Esophagus squamous epithelium (tissue), 5 donors: ENCODE measurements at places on chromosomes 7 and 10.

GRCh38 chr7:133061357-133061756 lies 20.5 kb downstream of the CHCHD3 start:
- no peak for DNase-seq

DNA sequence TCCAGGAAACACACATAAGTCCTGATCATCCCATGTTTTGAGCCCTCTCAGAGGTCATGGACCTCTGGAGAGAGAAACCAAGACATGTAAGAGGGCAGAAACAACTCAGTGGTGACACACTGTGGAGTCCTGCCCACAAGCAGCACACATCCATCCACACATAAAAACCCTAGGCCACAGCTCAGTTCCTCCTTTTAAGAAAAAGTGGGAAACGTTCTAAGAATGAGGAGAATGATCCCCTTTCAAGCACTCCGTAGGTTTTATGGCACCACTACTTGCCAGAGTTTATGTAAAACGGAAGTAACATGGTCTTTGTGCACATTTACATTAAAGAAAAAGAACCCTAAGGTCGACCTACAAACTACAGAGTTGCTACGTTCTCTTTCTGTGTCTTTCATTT lies 19.9 kb downstream of the ATAD1 start:
- no peak for DNase-seq

DNA sequence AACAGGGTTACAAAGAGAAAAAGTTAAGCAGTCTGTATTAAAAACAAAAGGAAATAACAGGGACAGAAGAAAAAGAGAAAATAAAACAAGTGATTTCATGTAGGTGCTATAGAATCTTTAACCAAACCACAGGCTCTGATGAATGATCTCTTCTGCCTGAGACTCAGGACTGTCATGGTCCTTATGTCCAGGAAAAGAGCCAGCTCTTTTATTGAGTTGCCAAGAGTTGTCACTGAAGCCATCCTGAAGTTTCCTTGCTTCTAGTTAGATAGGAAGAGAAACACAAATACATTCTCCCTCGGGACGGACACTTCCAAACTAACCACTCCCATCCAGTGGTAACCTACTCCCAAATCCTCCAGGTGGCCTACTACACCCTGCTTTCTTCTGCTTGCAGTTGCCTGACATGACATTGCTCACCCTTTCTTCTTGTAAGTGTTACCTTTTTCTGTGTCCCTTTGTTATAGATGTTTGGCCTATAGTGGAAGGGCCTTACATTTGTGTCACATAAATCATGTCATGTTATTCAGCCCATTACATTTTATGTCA lies 346.7 kb downstream of the NRG3 start:
- DNase-seq: no peak

- no peak for DNase-seq
These were observed 12.4 kb downstream of the TMEM273 start for GRCh38 chr10:49175587-49176309.

DNA sequence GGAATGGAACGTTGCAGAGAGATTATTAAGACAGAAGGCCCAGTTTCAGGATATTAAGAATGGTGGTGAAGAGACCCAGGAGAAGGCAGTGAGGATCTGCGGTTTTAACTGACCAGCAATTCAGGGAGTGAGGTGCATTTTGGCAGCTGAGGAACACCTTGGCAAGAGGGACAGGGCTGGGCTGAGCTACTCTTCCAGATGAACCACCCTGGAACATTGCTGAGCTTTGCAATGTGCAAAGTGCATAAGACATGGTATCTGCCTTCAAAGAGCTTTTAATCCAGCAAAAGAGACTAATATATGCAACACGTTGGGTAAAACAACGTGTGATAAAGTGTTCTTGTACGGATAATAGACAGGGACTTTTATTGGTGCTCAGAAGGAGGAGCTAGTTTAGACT lies 181.0 kb upstream of the AGK start:
- DNase-seq: no peak

DNA sequence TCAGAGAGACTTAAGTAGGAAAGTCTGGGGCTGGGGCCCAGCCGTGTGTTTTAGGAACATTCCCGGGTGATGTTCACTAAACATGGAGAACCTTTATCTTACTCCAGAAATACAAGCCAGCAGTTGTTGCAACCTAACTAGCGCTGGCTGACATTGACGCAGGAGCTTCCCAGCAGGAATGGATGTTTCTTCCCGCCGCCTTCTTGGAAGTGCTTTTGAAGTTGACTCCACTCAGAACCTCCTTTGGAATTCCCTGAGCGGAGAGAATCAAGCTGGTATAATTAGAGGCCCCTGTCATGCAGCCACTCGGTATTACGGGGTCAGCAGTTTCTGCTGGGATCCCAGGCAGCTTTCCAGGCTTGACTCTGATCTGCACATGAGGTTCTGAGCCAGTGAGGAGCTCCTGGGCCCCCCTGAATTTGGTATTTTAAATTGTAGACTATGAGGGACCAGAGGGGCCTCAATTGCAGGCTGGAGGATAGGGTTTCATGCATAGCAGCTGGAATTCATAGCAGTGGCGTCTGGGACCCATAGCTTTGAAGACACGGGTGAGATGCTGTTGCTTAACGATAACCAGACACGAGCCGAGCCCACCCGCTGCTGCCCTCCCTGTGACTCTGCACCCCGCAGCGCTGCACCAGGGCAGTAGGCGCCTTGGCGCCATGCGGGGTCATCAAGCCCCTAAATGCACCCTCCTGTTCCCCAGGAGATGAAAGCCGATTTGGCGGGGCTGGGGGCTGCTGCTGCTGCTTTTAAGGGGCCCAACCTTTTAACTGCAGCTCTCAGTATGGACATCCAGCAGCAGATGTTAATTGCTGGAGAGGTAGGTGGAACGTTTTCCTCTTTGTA lies 61.8 kb downstream of the EEPD1 start:
- no peak for DNase-seq

GRCh38 chr7:87344446-87344845 lies 1.0 kb upstream of the CROT start:
- DNase-seq: no peak

GRCh38 chr10:22719406-22720042 lies 5.1 kb upstream of the PIP4K2A start:
- no peak for DNase-seq

DNA sequence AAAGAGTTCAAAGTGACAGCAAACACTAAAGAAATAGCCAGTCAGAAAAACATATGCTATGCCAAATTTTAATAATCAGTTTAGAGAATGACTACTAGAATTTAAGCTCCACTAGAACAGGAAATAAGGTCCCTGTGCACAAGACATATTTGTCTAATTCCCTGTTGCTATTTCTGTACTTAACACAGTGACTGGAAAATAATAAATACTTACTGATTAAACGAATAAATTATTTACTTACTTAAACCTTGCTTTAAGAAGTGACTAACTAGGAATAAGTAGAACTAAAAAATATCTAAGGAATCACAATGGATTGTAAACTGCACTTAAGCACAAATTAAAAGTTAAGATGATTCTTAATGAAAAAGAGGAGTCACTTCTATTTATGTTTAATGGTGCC lies 22.3 kb downstream of the NPS start:
- DNase-seq: no peak

DNA sequence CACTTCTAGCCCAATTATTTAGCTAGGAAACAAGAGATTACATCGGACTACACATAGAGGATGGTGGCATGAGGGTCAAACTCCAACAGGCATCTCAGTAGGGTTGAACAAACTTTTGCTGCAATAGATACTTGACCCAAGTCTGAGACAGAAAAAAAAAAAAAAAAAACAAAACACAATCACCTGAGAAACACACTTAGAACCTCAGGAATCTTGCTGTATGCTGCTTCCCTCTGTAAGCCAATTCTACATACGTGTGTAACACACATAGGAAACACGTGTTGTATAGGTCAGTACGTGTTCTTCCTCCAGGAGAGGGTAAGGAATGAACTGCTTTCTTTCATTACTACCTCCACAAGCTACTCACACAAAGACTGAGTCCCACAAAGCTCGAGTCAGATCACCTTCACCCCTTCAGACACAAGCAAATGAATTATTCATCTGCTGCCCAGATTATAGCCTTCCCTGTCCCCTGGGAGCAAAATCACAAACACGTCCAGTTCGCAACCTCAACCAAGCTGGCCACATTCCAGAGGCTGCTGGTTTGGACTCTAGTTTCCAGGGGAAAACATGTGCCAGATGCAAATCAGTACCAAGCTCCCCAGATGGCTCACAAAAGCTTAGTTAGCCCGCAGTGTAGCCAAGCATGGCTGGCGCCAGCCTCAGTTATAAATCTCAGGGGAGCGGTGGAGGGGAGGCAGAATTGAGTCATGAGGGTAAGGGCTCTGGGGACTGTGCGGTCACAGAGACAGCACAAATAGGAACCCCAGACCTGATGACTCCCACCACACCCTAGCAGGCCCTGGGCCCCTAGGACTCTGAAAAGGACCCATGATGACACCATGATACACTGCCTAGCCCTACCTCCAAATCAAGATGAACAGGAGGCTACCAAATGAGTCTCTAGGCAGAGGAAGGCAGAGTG lies 15.1 kb downstream of the PSAP start:
- DNase-seq: peak; percentile 32

DNA sequence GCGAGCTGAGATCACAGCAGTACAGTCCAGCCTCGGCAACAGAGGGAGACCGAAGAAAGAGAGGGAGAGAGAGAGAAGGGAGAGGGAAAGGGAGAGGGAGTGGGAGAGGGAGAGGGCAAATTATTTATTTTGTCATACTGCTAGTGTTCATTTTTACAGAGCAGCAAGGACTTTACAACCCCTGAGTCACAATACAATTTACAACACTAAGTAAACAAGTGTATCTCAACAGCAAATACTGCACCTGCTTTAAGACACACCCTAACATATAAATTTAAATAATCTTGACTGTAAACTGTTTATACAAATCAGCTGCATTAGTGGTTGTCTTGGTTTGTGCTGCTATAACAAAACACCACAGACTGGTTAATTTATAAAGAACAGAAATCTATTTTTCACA lies 27.2 kb downstream of the HTR5A start:
- DNase-seq: no peak

GRCh38 chr10:97300980-97301379 lies 8.5 kb upstream of the ARHGAP19 start:
- no peak for DNase-seq

GRCh38 chr10:110216942-110217661 lies 9.7 kb downstream of the MXI1 start:
- DNase-seq: no peak

- no peak for DNase-seq
These were observed 399.3 kb downstream of the PPP1R3A start for GRCh38 chr7:113519472-113519871.

DNA sequence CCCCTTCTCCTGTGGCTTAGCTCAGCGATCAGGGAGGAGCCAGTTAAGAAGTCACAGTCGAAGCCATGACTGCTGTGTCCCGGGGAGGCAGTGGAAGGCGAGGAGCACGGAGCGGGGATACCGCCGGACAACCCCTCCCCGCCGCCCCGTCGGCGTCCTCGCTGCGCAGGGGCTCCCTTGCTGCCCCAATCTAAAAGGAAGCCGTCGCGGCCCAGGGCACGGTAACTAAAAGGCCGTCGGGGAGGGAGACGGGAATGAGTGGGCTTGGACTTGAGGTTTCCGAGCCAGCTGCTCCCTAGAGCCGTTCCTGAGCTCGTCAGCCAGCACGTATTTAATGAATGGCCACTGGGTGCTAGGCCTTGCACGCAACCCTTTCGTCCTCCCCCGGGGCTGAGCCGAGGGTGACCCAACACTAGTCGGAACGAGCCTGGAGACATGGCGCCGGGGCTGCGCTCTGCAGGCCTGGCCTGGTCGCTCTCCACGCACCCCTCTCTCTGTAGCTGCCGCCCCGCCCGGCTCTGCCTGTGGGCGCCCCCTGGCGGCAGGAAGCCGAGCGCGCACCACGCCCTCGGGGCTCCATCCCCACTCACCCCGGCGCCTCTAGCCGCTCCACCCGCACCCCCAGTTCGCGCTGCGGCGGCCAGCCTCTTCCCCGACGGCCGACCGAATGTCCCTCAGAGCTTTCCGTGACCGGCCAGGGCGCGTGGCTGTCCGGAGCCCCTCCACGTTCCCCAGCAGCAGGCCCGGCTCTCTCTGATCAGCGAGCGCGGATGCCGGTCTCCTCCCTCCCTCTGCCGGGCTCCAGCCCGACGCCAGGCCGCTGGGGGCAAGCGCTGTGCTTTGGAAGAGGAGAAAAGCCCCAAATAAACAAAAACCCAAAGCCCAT lies 29.3 kb upstream of the KCNK18 start:
- DNase-seq: no peak

GRCh38 chr7:10767771-10768170 lies 205.9 kb upstream of the PHF14 start:
- no peak for DNase-seq

- no peak for DNase-seq
These were observed 4.1 kb downstream of the EMX2 start for GRCh38 chr10:117546581-117547015.

- DNase-seq: no peak
These were observed 222.2 kb upstream of the SH2B2 start for GRCh38 chr7:102064361-102065025.

- DNase-seq: no peak
These were observed 383.2 kb upstream of the ZMIZ1 start for GRCh38 chr10:78685466-78686103.

DNA sequence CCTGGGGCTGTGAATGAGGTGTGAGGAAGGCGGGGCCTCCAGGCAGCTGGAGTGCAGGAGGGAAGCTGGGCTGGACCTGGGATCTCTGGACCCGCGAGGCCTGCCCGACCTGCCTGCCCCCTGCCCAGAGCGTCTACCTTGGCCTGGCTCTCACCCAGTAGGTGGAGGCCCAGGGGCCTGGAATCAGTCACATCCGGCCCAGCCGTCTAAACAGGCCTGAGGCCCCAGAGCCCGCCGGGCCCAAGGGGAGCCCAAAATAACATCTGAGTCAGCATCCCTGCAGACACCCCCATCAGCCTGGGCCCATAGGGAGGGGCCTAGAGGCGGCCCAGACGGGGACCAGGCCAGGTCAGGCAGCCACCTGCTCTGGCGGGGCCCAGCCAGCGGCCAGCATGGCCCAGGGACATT lies 15.1 kb upstream of the ELN start:
- no peak for DNase-seq

DNA sequence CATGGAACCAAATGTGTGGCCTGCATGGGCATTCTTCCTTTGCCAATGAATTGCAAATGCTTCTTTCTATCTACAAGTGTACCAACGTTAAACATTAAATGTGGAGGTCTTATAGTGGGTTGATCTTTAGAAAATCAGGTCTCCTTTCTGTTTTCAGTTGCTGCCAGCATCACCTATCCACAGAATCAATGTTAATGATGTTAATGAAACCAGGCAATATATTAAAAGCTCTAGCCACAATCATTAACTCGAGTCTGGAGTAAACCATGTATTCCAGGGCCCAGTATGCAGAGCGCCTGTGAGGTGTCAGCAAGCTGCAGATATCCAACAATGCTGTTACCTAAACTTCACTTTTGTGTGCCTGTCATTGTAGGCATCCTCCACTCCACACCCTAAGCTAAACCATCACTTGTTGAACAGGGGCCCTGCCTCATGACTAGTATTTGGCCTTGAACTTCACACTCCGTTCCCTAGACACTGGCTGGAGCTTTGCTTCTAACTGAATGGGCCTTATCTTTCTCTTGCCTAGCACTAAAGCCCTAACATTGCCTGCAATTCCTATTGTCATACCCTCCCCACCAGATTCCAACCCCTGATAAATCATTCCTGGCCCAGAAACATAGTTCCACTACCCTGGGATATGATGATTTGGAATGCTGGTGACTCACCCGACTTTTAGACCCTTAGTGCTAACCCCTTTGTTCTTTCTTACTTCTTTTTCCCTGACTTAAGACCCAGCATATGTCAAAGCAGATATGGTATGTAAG lies 24.3 kb upstream of the ITGB8 start:
- no peak for DNase-seq
